ENCODE measurements at places on chromosomes 5 and 9. TPM values are rescaled to one million over a fixed set of nuclear protein-coding genes. Genes with fewer than 3 reads are reported as not detected.
A peak's percentile ranks its signal among the peaks of the same experiment; 100 is the strongest.

- no peaks in the 10 kb centered on the region for H3K4me1 ChIP-seq
- no peak overlapping the region for H3K4me3 ChIP-seq
- H3K27me3 ChIP-seq, result peaks cover 22% of the 10 kb centered on the region
- H3K36me3 ChIP-seq, result no peaks in the 10 kb centered on the region
- no peak for DNase-seq
Measured at GRCh38 chr9:78370991-78371390, 74.1 kb downstream of the PSAT1 start.

- no peaks in the 10 kb centered on the region for H3K36me3 ChIP-seq
- H3K4me1 ChIP-seq, result no peaks in the 10 kb centered on the region
- no peaks in the 10 kb centered on the region for H3K27me3 ChIP-seq
- DNase-seq, result no peak
- H3K4me3 ChIP-seq, result no peak overlapping the region
Measured at GRCh38 chr9:85876628-85877027, 64.3 kb upstream of the NAA35 start.

- DNase-seq, result no peak
- H3K27me3 ChIP-seq, result no peaks in the 10 kb centered on the region
- no peaks in the 10 kb centered on the region for H3K36me3 ChIP-seq
- H3K4me1 ChIP-seq, result no peaks in the 10 kb centered on the region
Measured at GRCh38 chr5:119810217-119810616, 180.9 kb downstream of the FAM170A start.

GRCh38 chr9:33051144-33051543 is 25.3 kb downstream of the SMU1 start:
- H3K27ac ChIP-seq, result no peak overlapping the region
- H3K36me3 ChIP-seq, result peaks cover 67% of the 10 kb centered on the region
- no peak overlapping the region for H3K4me3 ChIP-seq

DNA sequence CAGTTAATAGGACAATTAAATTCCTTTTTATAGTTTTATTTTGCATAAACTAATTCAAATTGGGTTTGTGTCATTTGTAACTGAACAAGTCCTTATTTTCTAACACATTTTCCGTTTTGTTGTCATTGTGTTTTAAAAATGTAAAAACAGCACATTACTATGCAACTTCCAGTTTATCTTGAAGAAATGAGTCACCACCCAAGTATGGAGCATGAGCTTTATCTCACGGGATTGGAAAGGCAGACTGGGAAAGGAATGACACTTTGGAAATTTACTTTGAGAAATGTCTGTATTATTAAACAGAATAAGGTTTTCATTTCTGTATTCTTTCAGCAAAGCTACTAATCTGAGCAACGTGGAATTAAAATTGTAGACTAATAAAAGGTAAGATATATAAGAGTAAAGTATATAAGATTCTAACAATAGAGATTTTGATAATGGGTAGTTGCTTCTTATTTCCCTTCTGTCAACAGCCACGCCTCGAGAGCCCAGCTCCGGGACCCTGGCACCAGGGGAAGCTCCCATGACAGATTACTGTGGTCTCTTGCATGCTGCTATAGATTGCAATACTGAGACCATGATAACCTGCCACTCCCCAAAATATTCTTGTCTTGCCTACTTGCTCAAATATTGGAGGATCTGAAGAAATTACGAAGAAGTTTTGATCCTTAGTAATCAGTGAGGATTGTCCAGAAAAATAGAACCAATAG is 433.1 kb downstream of the CHSY3 start:
- H3K36me3 ChIP-seq, result no peaks in the 10 kb centered on the region
- no peak for DNase-seq
- H3K27ac ChIP-seq, result no peak overlapping the region
- no peaks in the 10 kb centered on the region for H3K27me3 ChIP-seq

- DNase-seq, result no peak
- H3K27me3 ChIP-seq, result no peaks in the 10 kb centered on the region
- no peaks in the 10 kb centered on the region for H3K4me1 ChIP-seq
- H3K27ac ChIP-seq, result no peak overlapping the region
Measured at GRCh38 chr5:56595566-56595965, 219.8 kb upstream of the MAP3K1 start.

- H3K36me3 ChIP-seq, result no peaks in the 10 kb centered on the region
- no peak overlapping the region for H3K27ac ChIP-seq
- no peak for DNase-seq
- no peak overlapping the region for H3K4me3 ChIP-seq
- no peaks in the 10 kb centered on the region for H3K27me3 ChIP-seq
Measured at GRCh38 chr5:145562931-145563330, 272.2 kb downstream of the PRELID2 start.

DNA sequence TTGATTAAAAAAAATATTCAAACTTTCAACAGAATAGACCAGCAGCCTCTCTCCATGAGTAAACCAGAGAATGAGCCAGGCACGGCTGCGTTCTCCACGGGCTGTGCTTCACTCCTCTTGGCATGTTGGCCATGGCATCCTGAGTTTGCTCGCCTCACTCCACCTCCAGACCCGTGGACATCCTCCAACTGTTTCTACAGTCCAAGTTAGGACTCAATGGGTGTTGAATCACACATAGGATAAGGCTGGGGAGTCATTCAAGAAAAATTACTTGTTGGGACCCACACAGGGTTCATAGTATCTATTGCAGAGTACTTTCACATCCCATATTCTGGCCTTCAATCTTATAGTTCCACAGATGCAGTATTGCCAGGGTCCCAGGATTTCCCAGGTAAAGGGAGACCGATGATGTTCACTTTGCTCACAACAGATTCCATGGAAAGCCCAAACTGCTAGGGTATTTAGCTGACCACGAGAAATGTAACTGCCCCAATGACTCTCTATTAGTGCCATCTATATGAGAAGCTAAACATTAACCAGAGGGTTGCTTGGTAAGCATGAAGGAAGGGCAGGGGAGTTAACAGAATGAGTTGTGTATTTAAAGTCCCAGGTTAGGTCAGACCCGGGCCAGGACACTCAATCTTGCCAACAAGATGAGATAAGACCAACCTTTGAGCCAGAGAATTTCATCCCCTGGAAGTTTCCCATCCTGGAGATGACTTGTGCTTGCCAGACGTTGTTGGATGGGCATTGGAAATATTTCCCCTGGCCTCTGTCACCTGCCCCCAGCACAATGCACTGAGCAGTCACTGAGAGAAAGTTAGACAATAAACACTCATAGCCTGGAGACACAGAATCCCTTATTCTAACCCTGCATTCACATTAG is 19.7 kb upstream of the GDA start:
- peak; percentile 49 for DNase-seq
- no peaks in the 10 kb centered on the region for H3K36me3 ChIP-seq
- peak overlapping the region; percentile 40 for H3K27ac ChIP-seq
- no peaks in the 10 kb centered on the region for H3K27me3 ChIP-seq

DNA sequence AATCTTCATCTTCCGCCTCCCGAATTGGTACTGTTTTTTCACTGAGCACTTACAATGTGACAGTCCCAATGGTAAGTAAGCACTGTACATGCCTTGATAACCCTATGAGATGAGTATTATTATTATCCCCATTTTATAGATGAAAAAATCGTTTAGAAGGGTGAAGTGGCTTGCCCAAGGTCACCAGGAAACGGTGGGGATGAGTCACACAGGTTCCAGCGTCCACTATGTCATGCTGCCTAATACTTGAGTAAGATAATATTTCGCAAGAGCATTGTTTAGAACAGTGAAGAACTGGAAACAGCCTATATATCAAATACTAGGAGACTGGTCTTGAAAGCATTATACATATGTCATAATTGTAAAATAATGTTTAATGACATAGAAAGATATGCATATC is 12.9 kb downstream of the HAND1 start:
- H3K4me1 ChIP-seq, result no peaks in the 10 kb centered on the region
- no peak overlapping the region for H3K27ac ChIP-seq
- H3K27me3 ChIP-seq, result peaks cover 25% of the 10 kb centered on the region
- DNase-seq, result no peak

DNA sequence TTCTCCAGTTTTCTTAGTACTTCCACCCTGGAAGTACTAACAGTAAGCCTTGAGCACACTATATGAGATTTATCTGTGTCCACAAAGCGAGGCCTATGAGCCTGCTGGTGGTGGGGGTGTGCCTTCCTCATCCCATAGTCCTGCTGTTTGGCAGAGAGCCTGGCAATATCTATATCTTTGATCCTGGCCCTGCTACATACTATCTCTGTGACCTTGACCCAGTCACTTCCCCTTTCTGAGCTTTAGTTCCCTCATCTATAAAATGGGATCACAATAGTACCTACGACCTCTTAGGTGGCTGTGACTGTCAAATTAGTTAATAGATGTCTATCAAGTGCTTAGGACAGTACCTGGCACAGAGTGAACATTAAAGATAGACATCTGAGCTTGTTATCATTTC is 114.6 kb upstream of the SAP30L start:
- no peaks in the 10 kb centered on the region for H3K27me3 ChIP-seq
- H3K36me3 ChIP-seq, result peaks cover 7% of the 10 kb centered on the region
- no peak for DNase-seq
- H3K4me3 ChIP-seq, result no peak overlapping the region
- H3K27ac ChIP-seq, result no peak overlapping the region

GRCh38 chr5:2184563-2185540 is 302.1 kb upstream of the IRX4 start:
- no peaks in the 10 kb centered on the region for H3K27me3 ChIP-seq
- H3K36me3 ChIP-seq, result no peaks in the 10 kb centered on the region

- no peak overlapping the region for H3K27ac ChIP-seq
- no peak for DNase-seq
- no peaks in the 10 kb centered on the region for H3K4me1 ChIP-seq
- no peaks in the 10 kb centered on the region for H3K36me3 ChIP-seq
- no peaks in the 10 kb centered on the region for H3K27me3 ChIP-seq
Measured at GRCh38 chr5:62720031-62720441, 141.4 kb downstream of the LRRC70 start.

DNA sequence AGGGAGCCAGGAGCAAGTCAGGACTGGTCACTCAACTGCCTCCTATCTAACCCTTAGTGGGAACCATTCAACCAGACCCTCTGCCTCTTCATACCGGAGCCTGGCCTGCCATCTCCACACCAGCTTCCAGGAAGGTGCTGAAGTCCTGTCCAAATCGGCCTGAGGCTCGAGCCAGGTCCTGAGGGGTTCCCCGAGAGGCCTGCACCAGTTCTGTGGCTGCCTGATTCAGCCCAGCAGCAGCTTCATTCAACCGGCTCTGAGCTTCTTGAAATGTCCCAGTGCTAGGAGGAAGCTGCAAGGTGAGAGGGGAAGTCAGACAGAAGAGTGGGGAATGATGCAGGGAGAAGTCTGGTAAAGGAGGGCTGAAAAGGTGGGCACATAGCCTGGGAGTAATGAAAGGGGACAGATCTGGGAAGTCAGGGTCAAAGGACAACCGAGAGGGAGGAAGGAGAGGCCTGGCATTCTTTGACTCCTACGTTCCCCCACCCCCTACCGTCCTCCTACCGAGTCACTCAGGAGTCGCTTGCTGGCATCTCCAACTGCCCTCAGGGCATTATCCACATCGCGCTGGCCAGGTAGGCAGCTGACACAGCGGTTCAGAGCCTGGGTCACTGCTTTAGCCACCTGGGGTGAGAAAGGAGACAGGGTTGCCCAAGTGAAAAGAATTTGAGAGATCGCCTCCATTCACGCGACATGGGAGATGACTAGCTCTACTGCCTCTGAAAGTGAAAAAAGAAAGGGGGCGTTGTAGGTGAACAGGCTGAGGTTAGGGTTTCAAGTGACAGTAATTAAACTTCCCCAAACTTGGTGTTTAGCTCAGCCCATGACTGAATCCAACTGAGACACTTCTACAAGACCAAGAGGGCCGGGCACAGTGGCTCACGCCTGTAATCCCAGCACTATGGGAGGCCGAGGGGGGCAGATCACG is 20.2 kb downstream of the TLN1 start:
- H3K4me3 ChIP-seq, result no peak overlapping the region
- no peaks in the 10 kb centered on the region for H3K4me1 ChIP-seq
- peaks cover 85% of the 10 kb centered on the region for H3K36me3 ChIP-seq
- no peaks in the 10 kb centered on the region for H3K27me3 ChIP-seq
- no peak overlapping the region for H3K27ac ChIP-seq

DNA sequence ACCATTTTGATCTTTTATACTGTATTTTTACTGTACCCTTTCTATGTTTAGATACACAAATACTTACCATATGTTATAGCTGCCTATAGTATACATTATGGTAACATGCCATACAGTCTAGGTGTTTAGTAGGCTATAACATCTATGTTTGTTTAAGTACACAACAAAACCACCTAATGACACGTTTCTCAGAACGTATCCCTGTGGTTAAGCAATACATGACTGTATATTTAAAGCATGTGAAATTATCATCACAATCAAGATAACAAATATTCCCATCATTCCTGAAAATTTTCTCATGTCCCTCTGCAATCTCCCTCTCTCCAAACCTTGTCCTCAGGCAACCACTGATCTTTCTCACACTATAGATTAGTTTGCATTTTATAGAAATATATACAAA is 66.4 kb upstream of the SUSD1 start:
- no peaks in the 10 kb centered on the region for H3K36me3 ChIP-seq
- H3K4me1 ChIP-seq, result peaks cover 4% of the 10 kb centered on the region
- no peaks in the 10 kb centered on the region for H3K27me3 ChIP-seq
- no peak for DNase-seq
- H3K27ac ChIP-seq, result no peak overlapping the region

GRCh38 chr5:94402096-94402495 is 216.3 kb downstream of the KIAA0825 start:
- H3K27me3 ChIP-seq, result no peaks in the 10 kb centered on the region
- H3K27ac ChIP-seq, result no peak overlapping the region
- no peak overlapping the region for H3K4me3 ChIP-seq
- DNase-seq, result no peak

ABHD17B gene
- total RNA-seq, result 10.8 TPM

ANXA2R gene
- 3.0 TPM for total RNA-seq

FOXD4 gene
- total RNA-seq, result not detected

RMRP gene
- 3,638 TPM for total RNA-seq

GDA gene
- total RNA-seq, result 53.5 TPM

NINJ1 gene
- total RNA-seq, result 44.5 TPM

PCDHGA10 gene
- total RNA-seq, result 6.5 TPM

PTGER4 gene
- 127 TPM for total RNA-seq

SEMA4D gene
- total RNA-seq, result 18.7 TPM

PTGDS gene
- total RNA-seq, result 6.8 TPM
